ENCODE measurements at places on chromosomes 4 and X. TPM values are rescaled to one million over a fixed set of nuclear protein-coding genes. Genes with fewer than 3 reads are reported as not detected.
A peak's percentile ranks its signal among the peaks of the same experiment; 100 is the strongest.

The TCEAL5 gene
- polyA plus RNA-seq, result not detected

The NWD2 gene
- not detected for polyA plus RNA-seq

The SAGE1 gene
- not detected for polyA plus RNA-seq

The AMOT gene
- polyA plus RNA-seq, result 3.2 TPM

The XAGE1A gene
- not detected for polyA plus RNA-seq

The PAGE1 gene
- polyA plus RNA-seq, result not detected

The SSX3 gene
- polyA plus RNA-seq, result not detected

The ATP1B4 gene
- polyA plus RNA-seq, result not detected

The SYN1 gene
- 0.94 TPM for polyA plus RNA-seq

The TMEM156 gene
- 24.3 TPM for polyA plus RNA-seq

The FAM241A gene
- 1.4 TPM for polyA plus RNA-seq

- DNase-seq, result no peak
- no peaks in the 10 kb centered on the region for H3K27me3 ChIP-seq
- no peaks in the 10 kb centered on the region for H3K4me1 ChIP-seq
- H3K36me3 ChIP-seq, result no peaks in the 10 kb centered on the region
- no peak overlapping the region for H3K27ac ChIP-seq
Observed at GRCh38 chrX:114097866-114098265, 486.0 kb upstream of the HTR2C start.

- H3K27me3 ChIP-seq, result no peaks in the 10 kb centered on the region
- H3K4me1 ChIP-seq, result no peaks in the 10 kb centered on the region
- H3K27ac ChIP-seq, result no peak overlapping the region
- no peak for DNase-seq
Observed at GRCh38 chrX:140507223-140507981, 2.5 kb upstream of the SOX3 start.

DNA sequence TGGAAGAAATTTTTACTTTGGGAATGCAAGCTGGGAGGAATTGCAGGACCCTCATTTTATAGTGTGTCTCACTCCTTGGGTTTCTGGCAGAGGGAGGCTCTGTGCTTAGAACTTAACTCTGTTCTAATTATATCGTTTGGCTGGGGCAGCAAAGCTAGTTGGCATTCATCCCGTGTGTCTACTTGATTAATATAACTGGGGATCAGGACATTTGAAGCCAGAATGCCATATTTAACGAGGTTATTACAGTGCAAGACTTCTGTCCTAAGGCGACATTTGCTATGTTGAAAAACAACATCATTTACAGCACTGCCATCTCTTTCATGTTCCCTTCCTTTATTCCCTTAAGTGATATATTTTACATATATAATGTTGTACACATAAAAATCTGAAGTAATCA is 179.1 kb upstream of the TBC1D9 start:
- no peak overlapping the region for H3K27ac ChIP-seq
- no peak for DNase-seq
- H3K36me3 ChIP-seq, result no peaks in the 10 kb centered on the region
- no peaks in the 10 kb centered on the region for H3K4me1 ChIP-seq
- no peak overlapping the region for H3K4me3 ChIP-seq

GRCh38 chrX:49915361-49916222 is 6.8 kb upstream of the CLCN5 start:
- H3K27ac ChIP-seq, result no peak overlapping the region
- no peaks in the 10 kb centered on the region for H3K4me1 ChIP-seq
- peak; percentile 48 for DNase-seq
- no peak overlapping the region for H3K4me3 ChIP-seq

DNA sequence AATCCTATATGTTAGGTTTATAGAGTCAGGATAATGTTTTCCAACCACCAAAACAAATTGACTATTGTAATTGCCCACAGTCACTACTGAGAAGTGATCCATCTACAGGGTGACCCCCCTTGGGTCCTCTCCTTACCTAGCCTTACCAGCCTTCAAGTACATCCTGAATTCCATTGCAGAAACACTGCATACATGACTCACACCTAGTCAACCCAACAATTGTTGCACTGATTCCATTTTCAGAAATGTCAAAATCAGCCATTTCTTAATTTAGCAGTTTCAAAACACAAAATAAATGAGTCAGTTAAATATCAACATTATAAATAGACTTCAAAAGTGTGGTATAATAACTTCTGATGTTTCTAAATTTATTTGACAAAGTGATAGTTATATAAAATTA is 106.3 kb upstream of the TNIP3 start:
- no peaks in the 10 kb centered on the region for H3K36me3 ChIP-seq
- no peak overlapping the region for H3K4me3 ChIP-seq
- H3K27me3 ChIP-seq, result no peaks in the 10 kb centered on the region
- no peaks in the 10 kb centered on the region for H3K4me1 ChIP-seq
- DNase-seq, result no peak

GRCh38 chrX:17817251-17817650 is 43.8 kb downstream of the RAI2 start:
- DNase-seq, result no peak
- H3K27me3 ChIP-seq, result no peaks in the 10 kb centered on the region
- no peak overlapping the region for H3K27ac ChIP-seq
- H3K36me3 ChIP-seq, result no peaks in the 10 kb centered on the region
- no peak overlapping the region for H3K4me3 ChIP-seq

DNA sequence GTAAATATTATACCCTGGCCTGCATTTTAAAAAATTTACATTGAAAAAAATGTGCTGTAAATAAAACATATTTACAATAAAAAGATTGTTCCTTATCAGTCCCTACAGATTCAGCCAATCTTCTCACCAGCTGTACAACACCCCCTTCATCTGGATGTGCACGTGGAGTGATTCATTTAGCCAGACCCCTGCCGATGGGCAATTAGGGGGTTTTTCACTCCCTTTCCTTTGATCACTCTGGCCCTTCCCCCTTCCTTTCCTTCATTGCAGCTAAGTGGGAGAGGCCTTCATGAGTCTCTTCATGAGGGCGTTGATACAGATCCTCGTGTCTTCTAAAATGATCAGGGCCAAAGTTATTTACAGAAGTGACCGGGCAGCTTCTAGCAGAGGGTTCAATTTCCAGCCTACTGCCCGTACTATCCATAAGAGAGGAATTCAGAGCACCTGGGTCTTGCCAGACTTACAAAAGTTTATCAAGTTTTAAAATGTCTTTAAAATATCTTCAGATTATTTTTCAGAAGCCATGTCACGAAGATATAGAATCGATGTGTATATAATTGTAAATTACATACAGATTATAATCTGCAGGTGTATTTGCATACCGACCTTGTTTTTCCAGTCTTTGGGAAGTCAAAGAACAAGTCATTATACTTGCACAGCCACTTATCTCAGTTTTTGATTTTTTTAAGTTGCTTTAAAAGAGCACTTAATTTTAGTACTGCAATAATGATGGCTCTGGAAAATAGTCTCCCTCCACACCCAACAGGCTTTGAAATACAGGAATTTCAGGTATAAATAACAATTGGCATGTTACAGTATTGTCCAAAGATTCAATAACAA is 21.4 kb upstream of the RASL11B start:
- no peaks in the 10 kb centered on the region for H3K27me3 ChIP-seq
- H3K27ac ChIP-seq, result no peak overlapping the region
- no peak for DNase-seq
- no peaks in the 10 kb centered on the region for H3K36me3 ChIP-seq
- H3K4me1 ChIP-seq, result no peaks in the 10 kb centered on the region

DNA sequence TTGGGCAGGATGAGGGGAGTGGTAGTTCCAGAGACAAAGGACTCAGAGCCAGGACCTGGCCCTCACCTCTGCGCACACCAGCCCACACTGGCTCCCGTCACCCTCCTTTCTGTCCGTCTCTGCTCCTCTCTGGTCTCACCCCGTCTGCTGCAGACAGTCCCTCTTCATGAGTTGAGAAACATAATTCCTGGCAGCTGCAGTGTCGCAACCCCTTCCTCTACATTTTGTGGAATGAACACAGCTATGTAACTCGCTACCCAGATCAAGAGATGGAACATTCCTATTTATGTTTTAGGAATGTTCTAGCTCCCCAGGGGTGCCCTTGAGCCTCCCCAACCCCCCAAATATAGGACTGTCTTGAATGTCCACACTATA is 59.3 kb downstream of the SHROOM2 start:
- H3K4me3 ChIP-seq, result no peak overlapping the region
- no peaks in the 10 kb centered on the region for H3K27me3 ChIP-seq
- no peak for DNase-seq
- H3K36me3 ChIP-seq, result no peaks in the 10 kb centered on the region

DNA sequence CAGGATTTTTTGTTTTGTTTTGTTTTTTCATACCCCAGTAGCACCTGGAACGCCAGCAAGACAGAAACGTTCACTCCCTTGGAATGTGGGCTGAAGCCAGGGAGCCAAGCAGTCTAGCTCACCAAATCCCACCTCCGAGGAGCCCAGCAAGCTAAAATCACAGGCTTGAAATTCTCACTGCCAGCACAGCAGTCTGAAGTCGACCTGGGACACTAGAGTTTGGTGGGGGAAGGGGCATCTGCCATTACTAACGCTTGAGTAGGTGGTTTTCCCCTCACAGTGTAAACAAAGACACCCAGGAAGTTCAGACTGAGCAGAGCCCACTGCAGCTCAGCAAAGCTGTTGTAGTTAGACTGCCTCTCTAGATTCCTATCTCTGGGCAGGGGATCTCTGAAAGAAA is 99.6 kb upstream of the FGF16 start:
- no peaks in the 10 kb centered on the region for H3K4me1 ChIP-seq
- H3K27ac ChIP-seq, result no peak overlapping the region
- no peak for DNase-seq
- no peaks in the 10 kb centered on the region for H3K36me3 ChIP-seq
- no peak overlapping the region for H3K4me3 ChIP-seq
- no peaks in the 10 kb centered on the region for H3K27me3 ChIP-seq

GRCh38 chrX:48492293-48492910 is 16.4 kb upstream of the PORCN start:
- no peak for DNase-seq
- H3K36me3 ChIP-seq, result no peaks in the 10 kb centered on the region
- H3K27ac ChIP-seq, result no peak overlapping the region
- H3K4me3 ChIP-seq, result no peak overlapping the region
- no peaks in the 10 kb centered on the region for H3K27me3 ChIP-seq
- no peaks in the 10 kb centered on the region for H3K4me1 ChIP-seq

DNA sequence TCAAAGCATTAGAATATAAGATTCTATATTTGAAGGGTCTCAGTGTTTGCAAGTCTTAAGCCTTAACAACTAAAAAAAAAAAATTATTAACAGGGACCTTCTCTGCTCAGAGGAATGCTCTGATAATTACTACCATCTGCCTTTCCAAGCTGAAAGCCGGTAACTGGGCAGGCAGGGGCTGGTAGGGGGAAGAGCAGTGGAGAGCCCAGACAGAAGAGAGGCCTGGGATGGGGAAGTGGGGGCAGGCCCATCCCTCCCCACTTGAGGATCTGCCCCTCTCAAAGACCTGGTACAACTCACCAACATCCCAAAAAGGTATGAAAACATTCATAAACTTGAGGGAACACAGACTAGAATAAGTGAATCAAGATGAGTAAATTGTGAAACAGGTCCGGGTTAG is 113.9 kb downstream of the QDPR start:
- no peaks in the 10 kb centered on the region for H3K27me3 ChIP-seq
- no peak overlapping the region for H3K27ac ChIP-seq
- no peaks in the 10 kb centered on the region for H3K36me3 ChIP-seq

DNA sequence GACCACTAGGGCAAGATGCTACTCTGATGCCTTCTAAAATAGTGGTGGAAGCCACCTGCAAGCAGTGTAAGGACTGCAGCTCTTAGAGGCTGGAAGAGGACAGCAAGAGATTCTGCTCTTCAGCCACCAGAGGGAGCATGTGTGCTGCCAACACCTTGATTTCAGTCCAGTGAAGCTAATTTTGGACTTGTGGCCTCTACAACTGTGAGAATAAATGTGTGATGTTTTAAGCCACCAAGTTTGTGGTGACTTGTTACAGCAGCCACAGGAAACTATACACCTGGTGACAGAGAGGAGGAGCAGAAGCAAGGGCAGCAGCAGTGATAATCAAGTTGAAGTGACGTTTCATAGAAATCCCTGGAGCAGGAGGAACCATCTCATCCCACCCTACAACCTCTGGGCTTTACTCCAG is 55.9 kb downstream of the FGFBP1 start:
- H3K4me1 ChIP-seq, result no peaks in the 10 kb centered on the region
- DNase-seq, result peak; percentile 9
- H3K4me3 ChIP-seq, result no peak overlapping the region
- no peak overlapping the region for H3K27ac ChIP-seq
- no peaks in the 10 kb centered on the region for H3K36me3 ChIP-seq
- H3K27me3 ChIP-seq, result no peaks in the 10 kb centered on the region

- H3K4me1 ChIP-seq, result no peaks in the 10 kb centered on the region
- H3K36me3 ChIP-seq, result no peaks in the 10 kb centered on the region
- no peak overlapping the region for H3K27ac ChIP-seq
- H3K27me3 ChIP-seq, result no peaks in the 10 kb centered on the region
Observed at GRCh38 chr4:141595531-141595930, 40.9 kb upstream of the IL15 start.

GRCh38 chrX:118254611-118255010 is 91.3 kb upstream of the WDR44 start:
- H3K4me1 ChIP-seq, result no peaks in the 10 kb centered on the region
- H3K27me3 ChIP-seq, result no peaks in the 10 kb centered on the region
- no peaks in the 10 kb centered on the region for H3K36me3 ChIP-seq
- DNase-seq, result no peak
- no peak overlapping the region for H3K27ac ChIP-seq

- no peaks in the 10 kb centered on the region for H3K4me1 ChIP-seq
- H3K27ac ChIP-seq, result no peak overlapping the region
- H3K4me3 ChIP-seq, result no peak overlapping the region
Observed at GRCh38 chr4:29578329-29578728, 1141.8 kb upstream of the PCDH7 start.

DNA sequence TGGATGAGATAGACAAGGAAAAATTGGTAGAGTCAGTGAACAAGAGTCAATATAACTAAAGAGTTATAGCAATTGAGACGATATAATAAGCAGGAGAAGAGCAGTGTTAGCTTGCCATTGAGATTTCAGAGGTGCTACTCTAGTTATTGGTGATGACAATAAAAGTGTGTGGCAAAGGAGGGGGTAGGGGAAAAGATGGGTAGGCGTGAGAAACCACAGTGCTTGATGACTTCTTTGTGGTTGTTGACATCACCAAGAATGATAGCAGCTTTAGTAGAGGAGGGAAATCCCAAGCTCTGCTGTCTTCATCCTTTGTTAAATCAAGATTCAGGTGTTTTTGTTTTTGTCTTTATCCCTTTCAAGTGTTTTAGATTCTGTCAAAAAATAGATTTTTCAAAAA is 179.9 kb upstream of the PPP3CA start:
- H3K36me3 ChIP-seq, result no peaks in the 10 kb centered on the region
- H3K4me3 ChIP-seq, result no peak overlapping the region

GRCh38 chr4:54727346-54727745 is 69.6 kb downstream of the KIT start:
- no peak for DNase-seq
- no peak overlapping the region for H3K4me3 ChIP-seq
- no peaks in the 10 kb centered on the region for H3K27me3 ChIP-seq
- H3K27ac ChIP-seq, result no peak overlapping the region
- no peaks in the 10 kb centered on the region for H3K4me1 ChIP-seq

- H3K27ac ChIP-seq, result no peak overlapping the region
- no peak for DNase-seq
- peaks cover 6% of the 10 kb centered on the region for H3K27me3 ChIP-seq
- H3K4me1 ChIP-seq, result no peaks in the 10 kb centered on the region
- H3K36me3 ChIP-seq, result no peaks in the 10 kb centered on the region
Observed at GRCh38 chr4:30718021-30718542, 2.1 kb upstream of the PCDH7 start.
